ENCODE measurements at places on chromosomes 7 and 10.

DNA sequence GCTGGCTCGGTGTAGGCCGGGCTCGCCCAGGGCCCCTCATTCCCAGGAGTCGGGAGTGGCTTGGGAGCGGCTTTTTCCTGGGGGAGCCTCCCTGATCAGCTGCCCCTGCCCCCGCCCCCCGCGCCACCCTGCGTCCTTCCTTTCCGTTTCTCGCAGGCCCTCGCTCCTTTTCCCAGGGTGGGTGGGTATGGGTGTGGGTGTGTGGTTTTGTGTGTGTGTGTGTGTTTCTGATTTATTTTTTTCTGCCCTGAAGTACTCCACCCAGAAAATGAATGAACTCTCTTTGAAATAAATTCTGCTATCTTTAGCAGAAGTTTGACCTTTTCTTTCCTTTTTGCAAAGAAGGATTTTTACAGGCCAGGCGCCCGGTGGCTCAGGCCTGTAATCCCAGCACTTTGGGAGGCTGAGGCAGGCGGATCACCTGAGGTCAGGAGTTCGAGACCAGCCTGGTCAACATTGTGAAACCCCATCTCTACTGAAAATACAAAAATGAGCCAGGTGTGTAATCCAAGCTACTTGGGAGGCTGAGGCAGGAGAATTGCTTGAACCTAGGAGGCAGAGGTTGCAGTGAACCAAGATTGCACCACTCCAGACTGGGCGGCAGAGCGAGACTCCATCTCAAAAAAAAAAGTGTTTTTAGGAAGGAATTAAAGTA, 30.0 kb upstream of the AP5Z1 start:
- no peak for DNase-seq

DNA sequence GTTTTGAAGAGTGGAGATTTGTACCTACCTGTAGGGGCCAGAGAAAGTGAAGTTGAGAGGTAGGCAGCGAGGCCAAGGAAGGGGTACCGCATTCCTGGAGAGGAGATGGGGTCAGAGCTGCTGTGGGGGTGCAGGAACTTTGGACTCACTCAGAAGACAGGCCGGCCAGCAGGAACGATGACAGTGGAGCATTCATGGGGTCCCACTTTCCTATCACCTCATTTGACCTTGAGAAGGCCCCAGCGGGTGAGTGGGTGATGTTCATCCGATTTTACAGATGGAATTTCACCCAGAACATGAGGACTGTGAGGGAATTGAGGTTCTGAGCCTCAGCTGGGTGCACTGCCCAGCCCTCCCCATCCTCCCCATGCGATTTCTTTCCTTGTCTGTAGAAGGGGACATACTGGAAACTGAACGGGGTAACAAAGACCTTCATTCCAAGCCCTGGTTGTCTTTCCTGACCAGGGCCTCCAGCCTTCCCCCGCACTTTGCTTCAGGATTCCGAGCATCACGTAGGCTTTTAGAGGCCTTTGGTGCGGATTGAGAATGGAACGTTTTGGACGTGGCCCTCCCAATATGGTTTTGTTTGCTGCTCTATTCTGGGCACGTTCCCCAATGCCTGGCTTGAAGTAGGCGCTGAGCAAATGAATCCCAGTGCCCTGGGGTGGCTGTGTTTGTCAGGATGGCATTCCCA, 87.3 kb downstream of the ADCY1 start:
- DNase-seq = peak; percentile 30

DNA sequence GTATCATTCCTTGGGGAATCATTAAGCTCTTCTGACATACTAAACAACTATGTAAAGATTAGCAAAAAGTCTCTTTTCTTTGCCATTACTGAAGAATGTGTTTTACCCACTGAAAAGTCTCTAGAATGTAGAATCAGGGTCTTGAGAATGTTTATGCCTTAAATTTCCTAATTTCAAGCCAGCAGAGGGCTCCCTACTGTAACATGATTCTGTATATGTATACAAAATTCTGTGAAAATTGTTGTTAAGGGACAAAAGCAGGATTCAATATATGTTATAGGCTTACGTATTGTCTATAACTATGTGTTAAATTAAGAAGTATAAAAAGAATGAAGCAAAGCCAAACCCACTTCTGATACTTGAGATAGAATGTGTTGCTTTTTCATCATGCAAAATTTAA, 296.9 kb upstream of the DGKB start:
- DNase-seq = no peak

DNA sequence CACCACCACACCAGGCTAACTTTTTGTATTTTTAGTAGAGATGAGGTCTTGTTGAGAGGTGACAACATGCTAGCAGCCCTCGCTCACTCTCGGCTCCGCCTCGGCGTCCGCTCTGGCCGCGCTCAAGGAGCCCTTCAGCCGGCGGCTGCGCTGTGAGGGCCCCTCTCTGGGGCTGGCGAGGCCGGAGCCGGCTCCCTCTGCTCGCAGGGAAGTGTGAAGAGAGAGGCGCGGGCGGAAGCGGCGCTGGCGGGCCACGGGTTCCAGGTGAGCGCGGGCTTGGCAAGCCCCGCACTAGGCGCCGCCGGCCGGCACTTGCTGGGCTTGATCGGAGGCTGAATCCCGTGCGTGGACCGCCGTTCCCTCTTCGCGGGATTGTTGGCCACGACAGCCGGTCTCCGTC, 83.0 kb downstream of the EEPD1 start:
- no peak for DNase-seq

GRCh38 chr7:26531926-26532325, 240.3 kb downstream of the SNX10 start:
- DNase-seq = no peak

- no peak for DNase-seq
Observed at GRCh38 chr10:25076506-25077177, 60.2 kb downstream of the THNSL1 start.

DNA sequence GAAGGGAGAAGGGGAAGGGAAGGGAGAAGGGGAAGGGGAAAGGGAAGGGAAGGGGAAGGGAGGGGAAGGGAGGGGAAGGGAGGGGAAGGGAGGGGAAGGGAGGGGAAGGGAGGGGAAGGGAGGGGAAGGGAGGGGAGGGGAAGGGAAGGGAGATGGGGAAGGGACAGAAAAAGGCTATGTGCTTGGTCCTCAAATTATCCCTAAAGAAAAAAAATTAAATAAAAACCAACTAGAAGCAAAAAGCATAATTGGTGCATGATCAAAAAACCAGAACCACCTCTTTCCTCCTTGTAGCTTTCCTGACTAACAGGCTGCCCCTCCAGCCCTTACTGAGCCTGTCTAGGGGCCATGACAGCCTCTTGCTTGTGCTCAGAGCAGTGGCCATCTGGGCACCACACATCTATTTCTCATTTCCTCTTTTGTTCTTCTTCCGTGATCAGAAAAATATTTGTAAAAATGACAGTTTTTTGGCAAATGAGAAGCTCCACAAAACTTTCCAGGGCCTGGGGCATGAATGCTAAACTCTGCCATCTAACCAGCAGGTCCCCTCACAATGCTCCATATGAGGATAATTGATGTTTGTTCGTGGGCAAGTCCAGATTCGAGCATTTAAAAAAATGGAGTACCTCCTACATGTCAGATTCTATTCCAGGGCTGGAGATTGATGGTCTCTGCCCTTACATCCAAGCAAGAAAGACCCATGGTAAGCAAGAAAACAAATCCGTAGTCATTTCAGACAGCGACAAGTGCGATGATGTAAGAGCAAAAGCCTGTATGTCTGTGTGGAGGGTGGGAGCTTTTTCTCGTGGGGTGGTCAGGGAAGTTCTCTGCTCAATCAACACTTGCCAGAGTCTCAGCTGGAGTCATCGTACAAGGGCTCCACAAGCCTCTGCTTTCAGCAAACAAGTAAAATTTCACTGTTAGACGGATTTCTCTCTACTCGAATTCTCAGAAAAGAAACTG, 320.9 kb downstream of the WDR11 start:
- no peak for DNase-seq

DNA sequence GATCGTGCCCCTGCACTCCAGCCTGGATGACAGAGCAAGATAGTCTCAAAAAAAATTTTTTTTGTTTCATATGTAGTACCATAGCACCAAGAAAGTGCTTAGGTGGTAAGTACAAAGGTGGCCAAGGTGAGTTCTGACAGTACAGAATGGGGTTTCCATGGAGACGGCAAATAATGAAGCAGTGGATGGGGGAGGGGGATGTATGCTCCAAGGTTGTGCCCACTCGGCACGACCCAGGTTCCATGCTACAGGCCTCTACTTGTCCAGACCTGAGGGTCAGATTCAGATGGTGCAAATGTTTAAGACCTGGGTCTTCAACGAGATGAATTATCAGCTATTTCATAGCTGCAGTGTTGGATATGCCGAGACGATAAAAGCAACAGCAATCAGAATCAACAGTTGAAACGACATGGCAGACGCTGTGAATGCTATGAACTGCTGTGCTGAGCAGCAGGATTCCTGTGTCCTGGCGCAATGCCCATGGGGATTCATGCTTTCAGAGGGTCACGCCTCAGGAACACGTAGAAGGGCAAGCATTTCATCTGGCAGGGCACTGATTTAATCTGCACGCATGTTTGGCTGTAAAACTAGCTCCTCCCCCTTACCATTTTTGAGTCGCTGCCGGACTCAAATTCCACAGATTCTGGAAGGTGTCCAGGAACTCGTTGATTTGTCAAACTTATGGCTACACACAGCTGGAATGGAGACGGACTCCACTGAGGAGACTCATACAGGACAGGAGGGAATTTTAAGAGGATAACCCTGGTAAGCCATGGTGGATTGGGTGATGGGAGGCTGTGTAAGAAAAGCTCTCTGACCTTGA, 256.5 kb downstream of the FRMD4A start:
- peak; percentile 28 for DNase-seq

DNA sequence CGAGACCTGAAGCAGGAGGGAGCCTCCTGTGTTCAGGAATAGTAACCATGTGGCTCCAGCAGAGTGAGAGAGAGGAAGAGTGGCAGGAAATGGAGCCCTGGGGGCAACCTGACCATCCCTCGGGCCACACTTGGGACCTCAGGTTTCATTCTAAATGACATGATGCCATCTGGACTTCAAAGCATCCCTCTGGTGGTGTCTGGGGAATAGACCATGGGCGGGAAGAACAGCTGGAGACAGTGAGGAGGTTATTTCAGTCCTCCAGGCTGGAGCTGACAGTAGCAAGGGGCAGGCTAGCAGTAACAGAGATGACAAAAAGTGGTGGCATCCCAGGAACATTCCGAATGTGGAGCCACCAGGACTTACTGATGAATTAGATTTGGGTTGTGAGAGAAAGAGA, 44.8 kb downstream of the AKR1B1 start:
- no peak for DNase-seq

GRCh38 chr7:33509206-33509605, 379.8 kb downstream of the BBS9 start:
- no peak for DNase-seq

DNA sequence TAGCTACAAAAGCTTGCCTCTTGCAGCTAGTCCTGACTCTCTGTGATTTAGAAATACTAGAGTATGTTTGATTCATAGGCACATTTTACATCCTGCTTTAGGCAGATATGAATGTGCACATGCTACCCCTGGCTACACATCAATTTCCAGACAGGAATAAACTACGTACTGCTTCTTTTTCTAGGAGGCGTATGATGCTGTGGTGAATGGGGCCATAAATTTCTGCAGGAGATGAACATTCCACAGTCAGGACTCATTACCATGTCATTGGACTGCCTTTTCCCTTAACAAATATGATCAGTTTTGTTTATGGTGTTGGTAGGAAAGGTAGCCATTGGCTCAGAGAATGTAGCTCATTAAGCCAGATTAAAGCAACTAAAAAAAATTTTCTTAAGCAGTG, 50.1 kb upstream of the IFRD1 start:
- no peak for DNase-seq

GRCh38 chr10:48466611-48467240, 138.1 kb downstream of the ARHGAP22 start:
- DNase-seq = no peak

GRCh38 chr7:129434675-129435318, 565 bp downstream of the STRIP2 start:
- DNase-seq = peak; percentile 37

GRCh38 chr7:134637934-134638719, 8.5 kb upstream of the BPGM start:
- DNase-seq = no peak

GRCh38 chr7:22972207-22972606, 41.7 kb downstream of the HYCC1 start:
- no peak for DNase-seq

DNA sequence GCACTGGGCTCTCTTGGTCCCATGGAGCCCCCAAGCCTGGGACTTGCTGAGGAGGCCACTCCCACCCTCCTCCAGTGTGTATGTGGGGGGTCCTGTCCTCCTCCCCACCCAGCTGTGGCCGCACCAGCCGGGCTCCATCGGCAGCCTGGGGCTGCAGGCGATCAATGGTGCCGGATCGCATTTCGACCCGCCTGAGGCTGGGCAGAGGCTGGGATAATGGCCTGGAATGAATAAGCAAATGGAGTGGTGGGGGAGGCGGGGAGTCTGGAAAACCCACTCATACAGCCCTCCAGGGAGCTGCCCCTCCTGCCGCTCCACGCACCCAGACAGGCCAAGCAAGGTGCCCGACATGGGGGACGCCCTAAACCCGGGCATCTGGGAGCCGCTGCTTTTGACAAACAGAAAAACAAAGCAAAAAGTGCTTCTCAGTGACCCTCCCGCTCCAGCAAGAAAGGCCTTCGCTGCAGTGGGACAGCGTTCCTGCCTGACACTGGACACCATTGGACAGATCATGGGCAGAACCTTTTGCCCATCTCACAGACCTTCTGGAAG, 160.5 kb downstream of the NRF1 start:
- no peak for DNase-seq

DNA sequence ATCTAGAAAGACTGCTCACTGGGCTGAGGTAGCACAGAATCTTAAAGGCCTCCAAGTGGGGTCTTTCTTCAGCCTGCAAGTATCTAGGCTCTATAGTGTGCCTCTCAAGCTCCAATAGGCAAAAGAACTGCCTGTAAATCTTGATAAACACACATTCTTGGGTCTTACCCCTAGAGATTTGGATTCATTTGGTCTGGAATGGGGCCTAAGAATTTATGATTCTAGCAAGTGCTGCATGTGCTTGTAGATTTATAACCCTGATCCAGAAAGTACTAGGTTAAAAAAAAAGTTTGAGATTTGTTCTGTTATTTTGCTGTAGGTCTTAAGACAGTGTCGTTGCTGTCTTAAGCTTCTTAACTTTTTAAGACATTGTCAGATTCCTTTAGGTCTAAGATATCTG, 74.1 kb downstream of the RALA start:
- DNase-seq = no peak

GRCh38 chr7:44603193-44603592, 3.2 kb upstream of the OGDH start:
- DNase-seq = no peak

DNA sequence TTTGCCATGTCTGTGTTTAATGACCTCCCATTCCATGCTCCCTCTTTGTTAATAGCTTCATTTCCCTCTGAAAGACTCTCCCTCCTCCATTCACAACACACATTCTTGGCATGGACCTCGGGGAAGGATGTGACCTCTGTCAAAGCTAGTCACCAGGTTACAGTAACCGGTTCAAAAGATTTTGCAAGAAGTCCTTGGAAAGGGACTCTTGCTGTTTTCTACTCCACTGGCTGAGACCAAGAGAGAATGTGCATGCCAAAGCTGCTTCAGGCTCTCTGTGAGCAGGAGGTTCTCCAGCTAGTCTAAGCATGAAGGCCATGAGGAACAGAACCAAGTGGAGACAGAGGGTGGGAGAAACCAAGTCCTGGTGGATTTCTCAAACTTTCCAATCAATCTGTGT, 732.6 kb downstream of the CCSER2 start:
- DNase-seq = no peak
